Stimulated activated CD4-positive, alpha-beta T cell treated with anti-CD3 and anti-CD28 coated beads, TNF-alpha, amount 100 ng/mL, for 24 hours (primary cell): ENCODE measurements at places on chromosomes 6 and 20.

DNA sequence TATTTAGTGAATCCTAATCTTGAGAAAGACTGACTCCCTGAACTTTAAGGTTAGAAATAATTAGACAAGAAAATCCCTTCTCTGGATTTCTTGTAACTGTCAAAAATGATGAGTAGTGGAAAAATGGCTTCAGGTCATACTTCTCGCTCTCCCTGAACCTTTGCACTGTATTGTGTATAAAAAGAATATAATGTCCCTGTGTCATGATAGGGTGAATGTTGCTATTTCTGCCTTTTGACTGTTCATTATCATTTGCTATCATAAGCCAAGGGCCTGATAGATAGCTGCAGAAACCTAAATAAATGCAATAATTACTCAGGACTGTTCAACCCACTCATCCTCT is 39.3 kb downstream of the ALDH8A1 start:
- DNase-seq: no peak

- DNase-seq: no peak
These were observed 24.0 kb upstream of the SERINC1 start for GRCh38 chr6:122495612-122496011.

- no peak for DNase-seq
These were observed 54.0 kb upstream of the IPCEF1 start for GRCh38 chr6:154410619-154411072.

DNA sequence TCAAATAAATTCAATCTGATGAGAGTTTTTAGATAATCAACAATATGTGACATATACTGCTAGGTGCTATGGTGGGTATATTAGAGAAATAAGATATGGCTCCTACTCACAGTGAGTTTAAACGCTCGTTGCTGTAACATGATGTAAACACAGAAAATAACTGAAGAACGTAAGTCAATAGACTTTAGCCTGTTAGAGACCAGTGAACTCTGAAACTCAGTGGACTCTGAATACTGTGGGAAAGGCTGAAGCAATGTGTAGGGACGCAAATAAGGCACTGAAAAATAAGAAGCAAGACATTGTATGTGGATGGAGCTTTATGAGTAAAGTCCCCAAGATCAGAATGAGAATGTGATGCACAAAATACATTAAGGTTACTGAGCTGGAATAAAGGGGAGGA is 431.6 kb downstream of the TFAP2B start:
- DNase-seq: no peak

- DNase-seq: no peak
These were observed 104.9 kb downstream of the INSM1 start for GRCh38 chr20:20472684-20473274.
